ENCODE measurements at places on chromosomes 11 and 22. TPM values are rescaled to one million over a fixed set of nuclear protein-coding genes. Genes with fewer than 3 reads are reported as not detected.

SYTL2 gene
- total RNA-seq: 2.4 TPM

RIC3 gene
- 0.68 TPM for total RNA-seq

SLC22A12 gene
- not detected for total RNA-seq

SYCE3 gene
- not detected for total RNA-seq

DGCR8 gene
- total RNA-seq: 36.9 TPM

SYT12 gene
- 10.2 TPM for total RNA-seq

XKR3 gene
- total RNA-seq: not detected

MS4A6E gene
- not detected for total RNA-seq

PTGDR2 gene
- total RNA-seq: 0.07 TPM

BATF2 gene
- 0.34 TPM for total RNA-seq

SORL1 gene
- total RNA-seq: 31.8 TPM

SCGB1A1 gene
- total RNA-seq: not detected

MYO18B gene
- under 0.01 TPM for total RNA-seq

OR6T1 gene
- not detected for total RNA-seq

All from nasal cavity respiratory epithelium epithelial cell of viscerocranial mucosa (primary cell).